Fibroblast of lung (primary cell): ENCODE measurements at places on chromosomes 3 and 15.
A peak's percentile ranks its signal among the peaks of the same experiment; 100 is the strongest.

DNA sequence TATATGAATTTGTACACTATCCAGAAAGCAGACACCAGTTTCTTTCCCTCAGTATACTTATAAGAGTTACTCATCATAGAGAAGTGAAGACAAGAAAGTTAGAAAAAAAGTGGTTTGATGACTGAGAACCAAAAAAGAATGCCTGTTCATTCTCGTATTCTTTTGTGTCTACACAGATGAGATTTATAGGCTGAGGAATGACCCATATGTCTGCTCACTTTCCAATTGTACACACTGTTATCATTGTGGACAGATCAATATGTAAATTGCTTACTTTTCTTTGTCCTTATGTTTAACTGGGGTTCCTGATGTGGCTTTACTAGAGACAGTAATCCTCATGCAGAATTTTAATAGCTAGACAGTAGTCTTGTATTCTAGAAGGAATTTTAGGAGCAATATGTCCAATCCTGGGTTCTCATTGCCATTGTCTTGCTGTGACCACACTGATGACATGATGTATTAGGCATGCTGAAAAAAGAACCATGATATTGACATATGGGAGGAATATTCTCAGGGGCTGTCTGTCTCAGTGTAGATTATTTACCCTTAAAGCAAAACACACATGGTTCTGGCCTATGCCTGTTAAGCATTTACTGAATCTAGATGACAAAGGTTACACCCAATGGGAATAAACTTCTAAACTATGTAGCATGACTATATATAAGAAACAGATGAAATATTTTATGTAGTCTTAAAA, 669.7 kb downstream of the ROBO1 start:
- no peaks in the 10 kb centered on the region for H3K36me3 ChIP-seq
- DNase-seq: peak; percentile 3
- no peak overlapping the region for H3K4me3 ChIP-seq

- no peak overlapping the region for H3K4me3 ChIP-seq
- H3K4me1 ChIP-seq: no peaks in the 10 kb centered on the region
- no peak overlapping the region for H3K27ac ChIP-seq
- H3K36me3 ChIP-seq: no peaks in the 10 kb centered on the region
- peak; percentile 7 for DNase-seq
Measured at GRCh38 chr3:87145553-87145952, 81.6 kb upstream of the CHMP2B start.

- no peak overlapping the region for H3K4me3 ChIP-seq
- H3K27me3 ChIP-seq: no peaks in the 10 kb centered on the region
- no peak overlapping the region for H3K27ac ChIP-seq
- peaks cover 2% of the 10 kb centered on the region for H3K4me1 ChIP-seq
- DNase-seq: no peak
- H3K36me3 ChIP-seq: no peaks in the 10 kb centered on the region
Measured at GRCh38 chr3:69648126-69648525, 91.1 kb upstream of the MITF start.

GRCh38 chr15:51355096-51355495, 13.6 kb downstream of the GLDN start:
- no peak overlapping the region for H3K4me3 ChIP-seq
- H3K27me3 ChIP-seq: no peaks in the 10 kb centered on the region
- no peaks in the 10 kb centered on the region for H3K4me1 ChIP-seq
- no peaks in the 10 kb centered on the region for H3K36me3 ChIP-seq

DNA sequence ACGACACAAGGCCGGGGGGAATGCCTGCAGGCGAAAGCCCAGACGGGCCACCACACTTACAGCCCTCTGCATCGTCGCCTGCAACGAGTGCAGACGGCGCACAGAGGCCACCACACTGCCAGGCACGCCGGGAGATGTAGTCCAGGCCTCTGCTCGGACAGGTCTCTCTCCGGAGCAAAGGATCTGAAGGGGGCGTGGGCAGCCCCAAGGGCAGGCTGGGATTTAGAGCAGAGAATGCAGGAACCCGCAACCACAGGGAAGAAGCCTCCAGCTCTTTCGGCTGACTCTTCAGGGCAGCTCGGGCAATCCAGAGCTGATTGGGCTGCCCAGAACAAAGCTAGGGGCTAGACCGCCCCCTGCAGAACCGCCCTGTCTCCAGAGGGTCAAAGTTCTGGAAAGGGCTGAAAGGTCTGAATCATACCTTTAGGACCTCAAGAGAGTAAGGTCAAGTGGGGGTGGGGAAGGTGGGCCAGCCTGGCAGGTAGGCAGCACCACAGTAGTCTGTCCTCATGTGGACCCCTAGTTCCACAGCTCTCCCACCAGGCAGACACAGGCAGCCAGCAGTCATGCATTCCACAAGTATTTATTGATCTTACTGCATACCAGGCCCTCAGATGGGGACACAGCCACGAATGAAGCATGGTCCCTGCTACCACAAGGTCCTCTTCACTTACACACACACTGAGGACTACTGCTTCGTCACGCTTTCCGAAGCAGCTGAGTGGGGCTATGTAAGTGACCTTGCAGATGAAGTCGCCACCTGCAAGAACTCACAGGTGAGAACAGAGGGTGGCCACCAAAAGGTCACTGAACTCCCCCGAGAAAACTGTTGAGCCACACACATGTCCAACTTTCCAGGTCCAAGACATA, at the start of gene AMT:
Gene AMT (minus strand): TSS at position 95 of the 870 bp plus-strand sequence. CDS start 23 bp downstream, at position 72.
- peaks cover 4% of the 10 kb centered on the region for H3K36me3 ChIP-seq
- no peaks in the 10 kb centered on the region for H3K27me3 ChIP-seq
- DNase-seq: no peak
- peaks cover 20% of the 10 kb centered on the region for H3K4me1 ChIP-seq
- H3K4me3 ChIP-seq: no peak within 1 kb of the TSS

DNA sequence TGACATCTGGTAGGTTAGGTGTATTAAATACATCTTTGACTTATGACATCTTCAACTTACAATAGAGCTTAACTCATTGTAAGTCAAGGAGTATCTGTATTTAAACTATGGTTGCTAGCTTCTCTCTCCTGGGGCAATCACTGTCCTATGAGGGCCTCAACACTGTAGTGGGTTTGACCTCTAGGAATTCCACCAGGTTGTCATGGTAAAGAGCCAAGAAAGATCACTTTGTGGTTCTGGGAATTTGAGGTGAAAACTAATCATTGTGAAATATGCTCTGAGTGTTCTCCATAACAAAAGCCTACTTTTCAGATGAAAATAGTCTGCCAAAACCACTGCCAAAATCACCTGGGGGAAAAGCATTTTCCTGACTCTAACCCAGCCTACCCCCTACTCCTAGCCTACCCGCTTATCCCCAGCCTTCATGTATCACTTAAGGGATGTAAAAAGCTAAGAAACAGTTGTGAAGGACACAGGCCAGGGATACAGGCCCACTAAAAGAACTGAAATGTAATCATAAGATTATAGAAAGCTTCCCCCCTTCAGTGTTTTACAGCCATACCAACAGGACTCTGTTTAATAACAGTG, 723.8 kb downstream of the MECOM start:
- no peaks in the 10 kb centered on the region for H3K27me3 ChIP-seq
- H3K4me1 ChIP-seq: no peaks in the 10 kb centered on the region
- H3K36me3 ChIP-seq: no peaks in the 10 kb centered on the region
- no peak overlapping the region for H3K4me3 ChIP-seq
- no peak for DNase-seq

DNA sequence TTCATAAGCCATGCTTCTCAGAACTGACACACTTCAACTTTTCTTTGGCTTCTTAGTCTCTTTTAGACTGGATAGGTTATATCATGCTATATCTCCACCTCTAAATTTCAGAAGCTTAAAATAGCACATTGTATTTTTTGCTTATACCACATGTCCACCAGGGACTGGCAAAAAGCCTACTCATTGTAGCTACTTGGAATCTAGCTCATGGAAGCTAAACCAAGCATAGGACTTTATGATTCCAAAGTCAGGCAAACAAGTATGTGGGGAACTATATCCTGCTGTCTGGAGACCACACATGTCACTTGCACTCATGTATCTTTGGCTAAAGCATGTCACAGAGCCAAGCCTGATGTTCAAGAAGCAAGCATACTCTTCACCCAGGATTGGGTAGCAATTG, 245.0 kb upstream of the RASGRP1 start:
- no peaks in the 10 kb centered on the region for H3K27me3 ChIP-seq
- no peaks in the 10 kb centered on the region for H3K4me1 ChIP-seq
- H3K27ac ChIP-seq: no peak overlapping the region
- peak; percentile 52 for DNase-seq
- no peaks in the 10 kb centered on the region for H3K36me3 ChIP-seq
- H3K4me3 ChIP-seq: no peak overlapping the region

- peaks cover 2% of the 10 kb centered on the region for H3K4me1 ChIP-seq
- DNase-seq: no peak
- no peak overlapping the region for H3K27ac ChIP-seq
- no peaks in the 10 kb centered on the region for H3K36me3 ChIP-seq
- no peaks in the 10 kb centered on the region for H3K27me3 ChIP-seq
- H3K4me3 ChIP-seq: no peak overlapping the region
Measured at GRCh38 chr3:186532598-186533072, 11.5 kb downstream of the CRYGS start.

DNA sequence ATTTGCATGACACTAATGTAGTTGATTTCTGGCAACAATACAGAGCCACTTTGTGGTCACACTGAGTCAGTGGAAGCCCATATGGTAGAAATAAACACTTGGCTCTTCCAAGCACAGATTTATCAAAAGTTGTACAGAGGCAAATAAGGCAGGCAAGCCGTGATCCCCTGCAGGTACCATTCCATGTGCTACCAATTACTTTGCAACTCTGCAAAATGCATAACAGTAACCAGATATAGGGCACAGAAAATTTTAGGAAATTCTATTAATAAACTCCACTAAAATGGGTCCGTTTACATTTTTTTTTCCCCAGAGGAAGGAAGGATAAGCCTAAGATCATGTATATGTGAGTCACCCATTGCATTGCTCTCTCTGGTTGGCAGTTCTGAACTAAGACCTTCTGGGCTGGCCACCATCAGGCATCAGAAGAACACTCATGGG, 103.1 kb upstream of the PTX3 start:
- peak; percentile 82 for DNase-seq
- no peak overlapping the region for H3K4me3 ChIP-seq
- no peaks in the 10 kb centered on the region for H3K36me3 ChIP-seq
- no peak overlapping the region for H3K27ac ChIP-seq

DNA sequence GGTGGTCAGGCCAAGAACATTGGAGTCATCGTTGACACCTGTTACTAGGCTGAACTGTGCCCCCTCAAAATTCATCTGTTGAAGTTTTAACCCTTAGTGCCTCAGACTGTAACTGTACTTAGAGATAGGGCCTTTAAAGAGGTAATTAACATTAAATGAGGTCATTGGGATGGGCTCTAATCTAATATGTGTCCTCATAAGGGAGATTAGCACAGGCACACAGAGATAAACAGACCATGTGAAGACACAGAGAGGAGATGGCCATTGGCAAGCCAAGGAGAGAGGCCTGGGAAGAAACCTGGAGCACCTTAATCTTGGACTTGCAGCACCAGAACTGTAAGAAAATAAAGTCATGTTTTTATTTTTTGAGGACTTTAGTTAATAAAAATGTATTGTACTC, 59.6 kb downstream of the PLCL2 start:
- no peak overlapping the region for H3K27ac ChIP-seq
- no peak for DNase-seq

DNA sequence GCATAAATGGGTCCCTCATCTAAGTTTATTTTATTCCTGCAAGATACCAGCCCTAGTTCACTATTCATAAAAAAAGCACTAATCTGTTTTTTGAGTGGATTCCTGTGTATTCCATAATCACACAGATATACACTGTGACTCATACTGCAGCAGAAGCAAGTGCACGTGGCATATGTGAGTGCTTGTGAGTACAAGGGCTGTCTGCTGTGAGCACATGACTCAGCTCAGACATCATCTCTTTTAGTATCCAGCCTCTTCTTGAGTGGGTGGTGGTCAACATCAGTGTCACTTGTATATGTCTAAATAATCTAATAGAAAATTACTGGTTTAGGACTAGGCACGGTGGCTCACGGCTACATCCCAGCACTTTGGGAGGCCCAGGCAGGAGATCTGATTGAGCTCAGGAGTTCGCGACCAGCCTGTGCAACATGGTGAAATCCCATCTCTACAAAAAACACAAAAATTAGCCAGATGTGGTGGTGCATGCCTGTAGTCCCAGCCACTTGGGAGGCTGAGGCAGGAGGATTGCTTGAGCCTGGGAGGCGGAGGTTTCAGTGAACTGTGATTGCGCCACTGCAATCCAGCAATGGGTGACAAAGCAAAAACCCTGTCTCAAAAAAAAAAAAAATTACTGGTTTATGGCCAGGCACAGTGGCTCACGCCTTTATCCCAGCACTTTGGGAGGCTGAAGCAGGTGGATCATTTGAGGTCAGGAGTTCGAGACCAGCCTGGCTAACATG, 49.8 kb downstream of the NIPA2 start:
- H3K4me1 ChIP-seq: peaks cover 19% of the 10 kb centered on the region
- peak overlapping the region; percentile 96 for H3K27ac ChIP-seq
- H3K36me3 ChIP-seq: peaks cover 6% of the 10 kb centered on the region
- no peak overlapping the region for H3K4me3 ChIP-seq

- H3K4me3 ChIP-seq: no peak overlapping the region
- peak; percentile 2 for DNase-seq
- H3K36me3 ChIP-seq: no peaks in the 10 kb centered on the region
- H3K4me1 ChIP-seq: no peaks in the 10 kb centered on the region
Measured at GRCh38 chr3:70916375-70917055, 604.1 kb upstream of the MDFIC2 start.

GRCh38 chr15:70323111-70323851, 225.6 kb upstream of the TLE3 start:
- H3K27me3 ChIP-seq: no peaks in the 10 kb centered on the region
- peak; percentile 65 for DNase-seq
- no peak overlapping the region for H3K27ac ChIP-seq
- no peak overlapping the region for H3K4me3 ChIP-seq

DNA sequence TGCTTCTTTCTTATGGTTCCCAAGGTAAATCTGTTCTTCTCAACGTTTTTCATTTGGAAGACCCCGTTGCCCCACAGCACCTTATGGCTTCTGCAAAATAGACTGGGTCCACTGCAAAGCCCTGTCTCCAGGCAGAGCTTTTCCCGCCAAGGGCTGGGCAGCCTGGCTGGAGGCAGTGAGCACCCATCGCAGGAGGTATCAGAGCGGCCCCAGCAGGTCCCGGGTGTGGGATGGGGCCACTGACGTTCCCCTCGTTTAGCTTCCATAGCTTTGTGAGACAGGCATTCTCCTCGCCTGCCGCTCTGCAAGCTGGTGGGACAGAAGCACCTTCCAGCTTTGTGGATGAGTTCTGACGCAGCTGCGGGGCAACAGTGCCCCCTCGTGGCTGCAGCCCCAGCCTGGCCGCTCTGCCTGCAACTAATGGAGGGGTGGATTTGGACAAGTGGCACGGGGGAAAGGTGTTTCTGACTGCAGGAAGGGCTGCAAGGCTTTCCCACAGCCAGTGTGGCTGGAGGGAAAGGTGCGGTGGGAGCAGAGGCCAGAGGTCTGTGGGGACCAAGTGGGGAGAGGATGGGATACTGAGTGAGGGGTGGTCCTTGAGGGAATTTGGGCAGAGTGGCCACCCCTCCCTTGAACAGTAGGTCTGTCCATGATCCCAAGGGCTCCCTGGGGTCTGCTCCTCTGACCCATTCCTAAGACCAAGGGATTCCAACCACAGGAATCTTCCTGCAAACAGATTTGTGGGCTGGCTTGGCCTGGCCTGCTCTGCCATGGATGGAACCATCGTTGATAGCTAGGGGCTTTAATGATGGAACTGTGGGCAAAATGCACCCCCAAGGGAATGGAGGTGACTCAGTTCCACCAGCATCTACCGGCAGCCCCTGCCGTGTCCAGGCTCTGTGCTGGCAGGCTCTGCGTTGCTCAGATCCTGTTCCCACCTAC, 99.4 kb downstream of the FBLN2 start:
- H3K4me3 ChIP-seq: peak overlapping the region; percentile 11
- H3K27me3 ChIP-seq: no peaks in the 10 kb centered on the region
- no peaks in the 10 kb centered on the region for H3K36me3 ChIP-seq
- DNase-seq: peak; percentile 66
